ENCODE measurements at places on chromosomes 12 and 14.

- DNase-seq: no peak
These were observed 481.4 kb downstream of the MDGA2 start for GRCh38 chr14:47194055-47194454.

DNA sequence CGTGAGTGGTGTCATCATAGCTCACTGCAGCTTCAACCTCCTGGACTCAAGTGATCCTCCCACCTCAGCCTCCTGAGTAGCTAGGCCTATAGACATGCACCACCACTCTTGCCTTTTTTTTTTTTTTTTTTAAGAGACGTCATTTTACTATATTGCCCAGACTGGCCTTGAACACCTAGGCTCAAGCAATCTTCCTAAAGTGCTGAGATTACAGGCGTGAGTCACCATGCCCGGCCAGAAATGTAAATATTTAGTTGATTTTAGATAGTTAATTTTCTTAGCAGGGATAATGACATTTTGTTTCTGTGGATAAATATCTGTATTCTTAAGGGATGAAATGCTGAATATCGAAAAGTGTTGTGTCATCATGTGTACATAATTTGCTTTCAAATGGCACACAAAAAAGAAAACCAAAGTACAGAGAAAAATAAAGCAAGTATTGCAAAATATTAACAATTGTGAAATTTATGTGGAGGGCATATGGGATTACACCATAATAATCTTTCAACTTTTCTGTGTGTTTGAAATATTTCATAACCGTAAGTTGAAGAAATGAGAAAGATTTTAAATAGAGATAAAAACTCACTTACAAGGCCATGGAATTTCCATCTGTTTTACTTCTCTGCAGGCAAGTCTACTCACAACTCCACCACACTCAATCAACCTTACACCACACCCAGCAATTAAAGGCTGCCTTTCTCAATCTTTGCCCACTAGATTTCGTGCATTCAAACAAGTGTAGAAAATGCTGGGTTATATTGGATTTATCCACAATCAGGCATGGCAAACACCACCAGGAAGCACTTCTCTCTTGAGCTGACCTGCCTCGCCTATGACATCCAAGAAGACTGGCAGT is 93.7 kb downstream of the SPTSSA start:
- DNase-seq: no peak

DNA sequence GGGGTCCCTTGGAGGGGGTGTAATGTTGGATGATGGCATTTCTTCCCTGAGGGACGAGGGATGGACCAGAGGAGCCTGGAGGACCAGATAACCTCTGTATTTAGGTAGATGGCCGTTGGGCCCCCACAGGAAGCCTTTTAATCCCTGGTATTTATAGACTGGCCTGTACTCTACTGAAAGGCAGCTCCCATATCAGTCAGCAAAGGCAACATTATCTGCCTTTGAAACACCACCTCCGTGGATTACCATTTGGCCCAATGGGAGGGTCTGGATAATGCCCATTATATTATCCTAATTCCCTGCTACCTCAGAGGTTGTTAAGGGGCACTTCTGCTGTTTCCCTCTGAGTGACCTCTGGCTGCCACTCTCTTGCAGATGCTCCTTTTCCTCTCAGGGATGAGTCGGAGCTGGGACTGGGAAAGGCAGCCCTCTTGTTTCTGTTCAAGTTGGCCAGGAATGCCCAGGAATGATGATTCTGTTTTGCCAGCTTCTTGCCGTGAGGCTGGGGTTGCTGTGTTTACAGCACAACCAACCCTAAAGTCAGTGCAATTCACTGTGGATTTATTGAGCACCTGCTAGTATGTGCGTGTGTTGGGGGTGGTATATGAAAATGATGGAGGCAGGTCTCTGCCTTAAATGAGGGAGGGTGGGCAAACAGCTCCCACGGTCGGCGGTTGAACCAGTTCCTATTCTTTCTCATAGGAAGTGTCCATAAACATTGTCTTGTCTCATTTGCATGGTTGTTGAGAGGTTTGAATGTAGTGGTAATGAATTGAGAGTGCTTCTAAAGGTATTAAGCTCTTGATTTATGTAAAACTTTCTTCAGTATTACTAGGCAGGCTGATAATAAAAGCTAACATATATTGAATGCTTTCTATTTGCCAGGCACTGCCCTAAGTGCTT is 18.1 kb downstream of the SUSD6 start:
- DNase-seq: no peak

- DNase-seq: no peak
These were observed 40.8 kb upstream of the CSRP2 start for GRCh38 chr12:76919383-76920171.

GRCh38 chr14:101131451-101131916 is 228.0 kb upstream of the RTL1 start:
- peak; percentile 29 for DNase-seq

GRCh38 chr12:43208221-43208620 is 343.8 kb downstream of the ADAMTS20 start:
- no peak for DNase-seq
